NB4 (cell line): ENCODE measurements at places on chromosomes 16 and 17.

- peak; percentile 57 for DNase-seq
These were observed 4.6 kb downstream of the RAI1 start for GRCh38 chr17:17685775-17686291.

- no peak for DNase-seq
These were observed 9.1 kb upstream of the HS3ST2 start for GRCh38 chr16:22804893-22805292.

DNA sequence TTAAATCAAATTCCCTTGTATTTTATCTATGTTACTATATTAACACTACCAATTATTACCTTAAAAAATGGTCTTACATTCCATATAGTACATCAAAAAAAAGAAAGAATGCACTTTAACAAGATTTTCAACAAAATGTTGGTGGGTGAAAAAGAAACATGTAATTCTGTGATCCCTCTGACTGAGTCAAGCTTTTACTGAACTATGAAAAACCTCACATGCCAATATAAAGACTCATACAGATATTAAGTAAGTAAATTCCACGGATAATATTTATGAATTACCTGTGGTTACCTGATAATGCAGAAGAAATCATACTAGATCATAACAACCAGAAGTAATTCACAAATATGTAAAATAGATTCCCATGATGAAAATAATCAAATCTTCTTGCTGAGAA, 12.4 kb downstream of the COIL start:
- no peak for DNase-seq

DNA sequence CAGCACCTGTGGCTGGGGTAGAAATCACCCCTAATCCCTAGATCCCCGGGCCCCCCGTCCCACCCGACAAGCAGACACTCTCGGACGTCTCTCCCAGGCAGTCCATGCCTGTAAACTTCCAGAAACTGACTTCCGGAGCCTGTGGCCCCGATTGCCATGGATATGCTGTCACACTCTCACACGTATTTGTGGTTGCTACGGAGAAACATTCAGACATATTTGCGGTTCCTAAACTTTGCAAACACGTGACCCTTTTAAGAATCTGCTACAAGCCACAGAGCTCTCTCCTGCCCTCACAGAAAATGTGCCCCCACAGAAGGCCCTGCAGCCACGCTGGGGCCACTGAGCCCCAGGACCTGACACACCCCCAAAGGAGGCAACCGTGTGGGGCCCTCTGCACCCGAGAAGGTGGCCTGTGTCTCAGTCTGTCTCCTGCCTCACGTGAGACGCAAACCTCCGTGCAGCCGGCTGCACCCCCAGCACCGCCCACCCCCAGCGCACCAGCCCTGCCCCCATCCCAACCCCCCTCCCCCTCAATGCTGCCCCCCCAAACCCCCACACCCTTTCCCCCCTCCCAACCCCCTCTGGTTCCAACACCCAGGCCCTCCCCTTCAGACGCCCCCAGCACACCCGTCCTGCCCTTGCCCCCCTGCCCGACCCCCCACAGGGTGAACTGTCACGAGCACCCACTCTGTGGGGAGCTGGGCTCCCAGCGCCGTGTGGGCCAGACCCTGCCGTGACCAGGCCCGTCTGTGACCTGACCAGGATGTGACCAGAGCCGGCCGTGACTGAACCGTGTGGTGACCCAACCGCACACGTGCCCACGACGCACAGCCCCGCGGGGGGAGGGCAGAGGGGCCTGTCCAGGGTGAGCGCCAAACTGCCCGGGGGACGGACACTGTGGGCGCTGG, 66.3 kb upstream of the METRNL start:
- DNase-seq: no peak

GRCh38 chr16:84575914-84576313, 42.0 kb downstream of the COTL1 start:
- no peak for DNase-seq

DNA sequence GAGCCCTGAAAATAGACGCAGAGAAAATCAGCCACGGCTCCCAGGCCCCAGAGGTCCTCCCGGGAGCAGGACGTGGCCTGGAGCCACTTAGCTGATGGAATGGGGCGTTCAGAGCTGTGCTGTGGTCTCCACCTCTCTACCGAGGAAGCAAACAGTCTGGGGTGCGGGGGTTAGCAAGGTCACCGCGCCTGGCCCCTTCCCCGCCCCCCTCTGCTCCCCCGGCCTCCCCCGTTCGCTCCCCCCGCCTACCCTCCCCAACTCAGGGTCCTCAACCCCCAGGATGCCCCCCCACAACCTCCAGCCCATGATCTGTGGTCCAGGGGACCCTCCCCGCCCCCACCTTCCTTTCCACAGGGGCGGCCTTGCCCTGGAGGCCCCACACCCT, 20.6 kb upstream of the C1QTNF8 start:
- no peak for DNase-seq

GRCh38 chr16:74564451-74564984, 42.4 kb downstream of the GLG1 start:
- no peak for DNase-seq

- DNase-seq: peak; percentile 32
These were observed 64.8 kb downstream of the CACNG1 start for GRCh38 chr17:67109111-67109510.

- DNase-seq: no peak
These were observed 499 bp upstream of the HLF start for GRCh38 chr17:55264278-55264644.

- no peak for DNase-seq
These were observed 4.8 kb upstream of the INPP5K start for GRCh38 chr17:1521086-1521640.

DNA sequence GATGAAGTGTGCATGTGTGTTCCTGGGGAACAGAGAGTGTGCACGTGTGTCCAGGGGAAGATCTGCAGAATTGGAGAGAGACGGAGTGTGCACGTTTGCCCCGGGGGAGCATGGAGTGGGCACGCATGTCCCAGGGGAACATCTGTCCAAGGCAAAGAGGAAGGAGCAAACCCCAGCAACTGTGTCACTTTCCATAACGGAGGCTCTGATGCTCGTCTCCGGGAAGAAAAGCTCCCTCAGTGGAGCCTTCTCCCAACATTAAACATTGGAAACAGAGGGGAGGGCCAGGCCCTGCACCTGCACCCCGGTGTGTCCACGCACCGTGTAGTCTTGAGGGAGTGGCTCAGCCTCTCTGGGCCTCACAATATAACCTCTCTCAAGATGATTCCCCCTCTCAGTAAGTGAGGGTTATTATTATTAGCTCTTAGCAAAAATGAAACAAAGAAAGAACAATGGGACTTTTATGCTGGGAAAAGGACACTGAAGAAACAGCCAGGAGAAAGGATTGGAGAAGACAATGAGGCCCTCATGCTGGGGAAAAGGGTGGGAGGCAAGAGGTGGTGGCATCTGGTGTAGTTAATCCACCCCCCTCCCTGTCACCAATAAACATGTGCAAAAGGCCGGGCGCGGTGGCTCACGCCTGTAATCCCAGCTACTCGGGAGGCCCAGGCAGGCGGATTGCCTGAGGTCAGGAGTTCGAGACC, 7.6 kb downstream of the RAB40B start:
- DNase-seq: peak; percentile 66

DNA sequence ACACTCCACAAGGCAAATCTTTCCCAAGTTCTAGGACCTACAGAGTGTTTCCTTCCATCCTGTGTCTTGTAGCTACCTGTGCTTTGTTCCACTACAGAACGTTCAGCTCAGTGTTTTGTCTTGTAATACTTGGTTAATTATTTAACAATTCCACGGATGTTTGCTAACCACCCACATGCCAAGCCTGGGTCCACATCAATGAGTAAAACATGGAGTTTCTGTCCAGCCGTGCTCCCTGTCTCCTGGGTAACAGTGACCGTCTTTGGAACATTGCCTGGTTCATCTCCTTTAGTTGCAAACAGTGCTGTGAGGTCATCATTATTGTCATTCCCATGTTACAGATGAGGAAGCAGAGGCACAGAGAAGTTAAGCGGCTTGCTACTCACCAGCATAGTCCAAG, 41.3 kb downstream of the IRF8 start:
- DNase-seq: no peak

- no peak for DNase-seq
These were observed 807 bp upstream of the HBQ1 start for GRCh38 chr16:179211-180092.

GRCh38 chr17:74342224-74342623, 16.2 kb downstream of the KIF19 start:
- no peak for DNase-seq

DNA sequence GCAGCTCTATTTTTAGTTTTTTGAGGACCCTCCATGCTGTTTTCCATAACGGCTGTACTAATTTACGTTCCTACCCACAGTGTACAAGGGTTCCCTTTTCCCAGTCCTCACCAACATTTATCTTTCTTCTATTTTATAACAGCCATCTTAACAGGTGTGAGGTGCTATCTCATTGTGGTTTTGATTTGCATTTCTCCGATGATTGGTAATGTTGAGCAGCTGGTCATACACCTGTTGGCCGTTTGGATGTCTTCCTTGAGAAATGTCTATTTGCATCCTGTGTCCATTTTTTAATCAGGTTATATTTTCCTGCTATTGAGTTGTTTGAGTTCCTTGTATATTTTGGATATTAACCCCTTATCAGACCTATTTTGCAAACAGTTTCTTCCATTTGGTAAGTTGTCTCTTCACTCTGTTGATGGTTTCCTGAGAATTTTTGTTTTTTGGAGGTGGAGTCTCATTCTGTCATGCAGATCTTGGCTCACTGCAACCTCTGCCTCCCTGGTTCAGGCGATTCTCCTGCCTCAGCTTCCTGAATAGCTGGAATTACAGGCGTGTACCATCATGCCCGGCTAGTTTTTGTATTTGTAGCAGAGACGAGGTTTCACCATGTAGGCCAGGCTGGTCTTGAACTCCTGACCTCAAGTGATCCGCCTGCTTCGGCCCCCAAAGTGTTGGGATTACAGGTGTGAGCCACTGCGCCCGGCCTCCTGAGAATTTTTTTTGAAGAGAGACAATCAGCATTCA, 279.6 kb downstream of the SNX29 start:
- no peak for DNase-seq

DNA sequence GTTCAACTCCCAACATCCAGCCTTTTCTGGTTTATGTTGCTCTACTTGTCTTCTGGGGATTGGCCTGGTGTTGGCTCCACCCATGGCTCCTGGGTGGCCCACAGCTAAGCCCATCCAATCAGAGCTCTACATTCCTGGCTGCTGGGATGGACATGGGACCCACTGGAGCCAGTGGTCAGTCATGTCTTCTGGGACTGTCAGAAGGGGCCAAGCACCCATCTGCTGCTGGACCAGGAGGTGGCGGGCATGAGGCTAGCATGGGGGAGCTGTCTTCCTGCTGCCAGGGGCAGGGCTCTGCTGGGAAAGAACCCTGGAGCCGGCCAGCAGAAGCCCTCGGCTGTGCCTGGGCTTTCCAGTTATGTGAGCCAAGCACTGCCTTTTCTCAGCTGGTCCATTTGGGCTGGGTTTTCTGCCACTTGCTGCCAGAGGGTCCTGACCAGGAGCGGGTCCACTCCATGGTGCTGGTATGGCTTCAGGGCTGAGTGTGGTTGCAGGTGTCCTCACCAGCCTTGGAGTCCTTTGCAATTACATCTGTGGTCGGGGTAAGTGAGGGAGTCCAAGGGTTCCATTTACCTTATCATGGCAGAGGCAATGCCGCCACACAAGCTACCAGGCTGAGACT, 17.4 kb upstream of the ZNF469 start:
- no peak for DNase-seq

- no peak for DNase-seq
These were observed 31.1 kb downstream of the PPM1E start for GRCh38 chr17:58786586-58787295.

DNA sequence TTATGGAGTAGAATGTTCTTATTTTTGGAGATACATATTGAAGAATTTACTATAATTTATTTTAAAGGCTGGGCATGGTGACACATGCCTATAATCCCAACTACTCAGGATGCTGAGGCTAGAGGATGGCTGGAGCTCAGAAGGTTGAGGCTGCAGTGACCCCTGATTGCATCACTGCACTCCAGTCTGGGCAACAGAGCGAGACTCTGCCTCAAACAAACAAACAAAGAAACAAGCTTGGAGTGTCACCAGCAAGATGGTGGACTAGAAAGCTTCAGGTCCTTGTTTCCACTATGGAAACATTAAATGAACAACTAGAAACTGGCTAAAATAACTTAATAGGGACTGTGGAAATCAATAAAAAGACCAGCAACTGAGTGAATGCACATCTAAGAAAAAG, 17.9 kb upstream of the GPT2 start:
- no peak for DNase-seq

GRCh38 chr16:70473446-70474319, 19.3 kb downstream of the FCSK start:
- DNase-seq: peak; percentile 37

- no peak for DNase-seq
These were observed 14.9 kb downstream of the SNN start for GRCh38 chr16:11683145-11683544.

GRCh38 chr17:17305281-17305801, 2.2 kb downstream of the NT5M start:
- peak; percentile 94 for DNase-seq

GRCh38 chr16:23469814-23470213, 16.8 kb upstream of the COG7 start:
- no peak for DNase-seq

DNA sequence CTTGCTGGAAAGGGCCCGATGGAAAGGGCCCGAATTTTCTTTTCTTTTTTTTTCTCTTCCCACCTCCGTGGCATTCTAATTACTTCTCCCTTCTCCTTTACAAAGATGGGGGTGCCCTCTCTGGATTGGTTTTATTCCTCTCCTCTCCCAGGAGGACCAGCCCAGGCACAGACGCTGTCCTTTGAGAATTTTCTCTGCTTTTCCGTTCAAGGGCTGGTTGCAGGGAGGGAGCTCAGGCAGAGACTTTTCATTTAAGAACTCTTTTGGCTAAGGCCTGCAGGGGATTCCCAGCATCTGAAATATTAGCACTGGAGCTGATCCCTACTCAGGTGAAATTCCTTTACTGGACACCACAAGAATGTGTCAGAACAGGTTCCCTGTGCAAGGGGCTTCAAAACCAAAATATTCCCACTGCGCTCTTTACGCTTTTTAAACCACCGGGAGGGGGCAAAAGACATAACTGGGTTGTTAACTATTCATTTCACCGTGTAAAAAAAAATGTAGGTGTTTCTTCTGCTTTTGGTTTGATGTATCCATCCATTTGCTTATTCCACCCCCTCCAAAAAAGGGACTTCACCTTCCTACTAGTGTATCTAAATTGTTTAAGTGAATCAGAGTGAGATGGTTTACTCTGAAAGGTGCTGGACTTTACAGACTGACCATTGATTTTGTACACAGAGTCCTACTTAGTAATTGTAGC, 1.4 kb downstream of the NFAT5 start:
- peak; percentile 52 for DNase-seq

DNA sequence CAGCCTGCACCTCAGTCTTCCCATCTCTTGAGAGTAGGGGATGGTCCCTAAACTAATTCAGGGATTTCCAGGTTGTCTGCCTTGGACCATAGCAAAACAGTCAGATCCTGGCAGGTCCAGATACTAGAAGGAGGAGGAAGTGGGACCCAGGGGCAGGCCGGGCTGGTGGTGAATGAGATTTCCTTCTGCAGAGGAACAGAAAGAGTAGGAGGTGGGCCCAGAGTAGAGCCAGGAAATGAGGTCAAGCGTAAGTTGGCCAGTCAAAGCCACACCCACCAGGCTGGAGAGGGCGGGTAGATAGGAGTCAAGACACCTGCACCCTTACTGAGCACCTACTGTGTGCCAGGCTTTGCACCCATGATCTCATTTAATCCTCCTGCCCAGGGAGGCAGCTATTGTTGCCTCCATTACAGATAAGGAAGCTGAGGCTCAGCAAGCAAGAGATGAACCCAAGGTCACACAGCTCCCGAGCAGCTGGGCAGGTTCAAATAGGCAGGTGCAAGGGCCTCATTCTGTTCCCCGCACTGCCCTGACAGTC, 2.6 kb downstream of the CDH5 start:
- DNase-seq: peak; percentile 51
